ENCODE measurements at places on chromosomes 5 and 9. TPM values are rescaled to one million over a fixed set of nuclear protein-coding genes. Genes with fewer than 3 reads are reported as not detected.

The NIPAL4 gene
- 5.3 TPM for total RNA-seq

The PTGES gene
- 0.90 TPM for total RNA-seq

The PCDHGA9 gene
- total RNA-seq: 1.5 TPM

The SPZ1 gene
- not detected for total RNA-seq

The RC3H2 gene
- total RNA-seq: 63.6 TPM

The RNF38 gene
- 5.5 TPM for total RNA-seq

The PCDHGC5 gene
- total RNA-seq: 0.77 TPM

All from bronchial epithelial cell (primary cell).